ENCODE measurements at places on chromosomes 4 and X.

DNA sequence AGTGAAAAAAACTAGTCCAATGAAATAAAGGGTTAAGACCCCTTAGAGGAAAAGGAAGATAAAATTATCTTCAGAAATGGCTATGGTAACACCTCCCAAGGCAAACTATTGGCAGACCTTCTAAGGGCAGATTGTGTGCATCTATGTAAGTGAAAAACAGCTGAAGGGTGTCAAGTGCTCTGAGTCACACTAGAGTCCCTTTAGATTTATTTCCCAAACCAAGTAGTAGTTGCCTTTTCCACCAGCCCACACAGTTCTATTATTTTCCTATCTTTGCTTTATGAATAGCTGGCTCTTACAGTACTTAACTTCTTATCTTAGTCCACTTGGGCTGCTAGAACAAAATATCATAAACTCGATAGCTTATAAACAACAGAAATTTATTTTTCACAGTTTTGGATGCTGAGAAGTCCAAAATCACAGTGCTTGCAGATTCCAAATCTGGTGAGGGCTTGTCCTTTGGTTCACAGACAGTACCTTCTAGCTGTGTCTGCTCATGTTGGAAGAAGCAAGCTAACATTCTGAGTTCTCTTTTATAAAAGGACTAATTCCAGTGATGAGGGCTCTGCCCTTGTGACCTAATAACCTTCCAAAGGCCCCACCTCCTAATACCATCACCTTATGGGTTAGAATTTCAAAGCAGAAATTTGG is 143.6 kb downstream of the GRID2 start:
- DNase-seq, result no peak

GRCh38 chrX:102950908-102951866 is 14.1 kb downstream of the RAB40AL start:
- DNase-seq, result peak; percentile 16

DNA sequence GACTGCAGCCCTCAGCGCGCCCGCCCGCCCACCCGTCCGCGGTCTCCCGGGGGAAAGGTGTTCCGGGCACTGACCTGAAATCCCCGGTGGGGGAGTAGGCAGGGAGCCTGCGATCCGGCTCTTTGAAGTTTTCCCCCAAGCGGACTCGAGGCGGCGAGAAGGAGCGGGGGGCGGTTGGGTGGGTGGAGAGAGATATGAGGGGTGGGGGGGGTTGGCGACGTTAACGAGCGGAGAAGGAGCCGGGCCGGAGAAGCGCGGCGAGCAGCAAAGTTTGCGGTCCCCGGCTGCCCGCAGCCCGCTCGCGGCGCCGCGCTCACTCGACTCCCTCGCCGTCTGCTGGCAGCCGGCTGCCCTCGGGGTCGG is 636 bp downstream of the BCOR start:
- no peak for DNase-seq

DNA sequence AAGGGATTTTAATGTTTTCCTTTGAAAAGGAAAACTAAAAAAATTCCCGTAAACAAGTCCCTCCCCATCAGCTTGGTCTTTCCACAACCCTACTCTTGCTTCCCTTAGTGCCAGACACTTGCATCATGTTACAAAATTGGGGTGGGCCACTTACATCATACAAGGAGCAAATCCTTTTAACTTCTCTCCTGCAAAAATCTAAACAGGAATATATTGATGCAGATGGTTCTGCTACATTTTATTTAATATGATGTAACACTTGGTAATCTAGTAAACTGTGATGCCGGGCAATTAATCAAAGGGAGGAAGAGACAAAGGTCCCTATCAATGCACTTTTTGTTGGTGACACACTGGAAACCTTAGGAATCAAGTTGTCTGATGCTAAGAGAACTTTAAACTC is 125.3 kb downstream of the UBE2K start:
- no peak for DNase-seq

DNA sequence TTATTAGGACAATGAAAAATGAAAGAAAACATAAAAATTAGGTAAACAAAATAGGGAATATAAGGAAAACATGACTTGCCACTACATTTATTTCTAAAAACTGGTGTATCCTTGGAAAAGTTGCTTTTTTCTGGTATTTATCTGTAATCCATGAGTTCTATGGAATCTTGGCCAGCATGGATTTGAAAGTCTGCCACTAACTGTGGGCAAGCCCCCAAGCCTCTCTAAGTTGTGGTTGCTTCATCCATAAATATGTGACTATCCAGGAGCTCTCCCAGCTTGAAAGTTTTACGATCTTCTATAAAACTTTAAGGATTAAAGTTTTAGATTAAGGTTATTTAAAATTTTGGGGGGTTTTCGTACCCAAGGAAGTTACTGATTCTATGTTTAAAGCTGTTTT is 21.8 kb downstream of the RPS6KA3 start:
- DNase-seq, result no peak

All from RWPE1 (cell line).